ENCODE measurements at places on chromosomes 4 and X.

GRCh38 chr4:69835766-69836165 lies 24.2 kb downstream of the SULT1E1 start:
- no peak for DNase-seq

DNA sequence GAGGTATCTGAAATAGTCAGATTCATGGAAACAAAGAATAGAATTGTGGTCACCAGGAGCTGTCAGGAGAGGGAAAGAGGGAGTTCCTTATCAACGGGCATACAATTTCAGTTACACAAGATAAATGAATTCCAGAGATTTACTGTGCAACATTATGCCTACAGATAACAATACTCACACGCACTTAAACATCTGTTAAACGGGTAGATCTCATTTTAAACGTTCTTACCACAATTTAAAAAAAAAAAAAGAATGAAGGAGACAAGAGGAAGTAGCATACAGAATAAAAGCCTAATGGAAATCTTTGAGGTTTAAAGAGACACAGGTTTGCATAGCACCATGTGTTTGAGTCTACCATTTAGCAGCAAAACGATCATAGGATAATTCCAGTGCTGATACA lies 298.0 kb downstream of the DKK2 start:
- no peak for DNase-seq

DNA sequence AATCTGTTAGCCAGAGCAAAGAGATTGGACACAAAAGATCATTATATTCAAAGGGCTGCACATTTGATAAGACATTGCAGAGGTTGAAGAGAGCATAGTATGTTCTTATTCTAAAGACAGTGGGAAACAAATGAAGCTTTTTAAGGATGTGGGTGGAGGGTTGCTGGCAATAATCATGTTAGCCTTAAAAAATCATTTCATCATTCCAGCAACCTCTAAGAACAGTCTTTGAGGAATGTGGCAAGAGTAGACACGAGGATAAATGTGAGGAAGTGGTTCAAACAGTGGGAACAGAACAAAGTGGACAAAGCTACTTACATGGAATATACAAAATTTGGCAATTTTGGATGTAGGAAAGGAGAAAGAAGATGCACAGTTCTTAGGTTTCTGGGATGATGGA lies 167.3 kb upstream of the SPRY1 start:
- no peak for DNase-seq

DNA sequence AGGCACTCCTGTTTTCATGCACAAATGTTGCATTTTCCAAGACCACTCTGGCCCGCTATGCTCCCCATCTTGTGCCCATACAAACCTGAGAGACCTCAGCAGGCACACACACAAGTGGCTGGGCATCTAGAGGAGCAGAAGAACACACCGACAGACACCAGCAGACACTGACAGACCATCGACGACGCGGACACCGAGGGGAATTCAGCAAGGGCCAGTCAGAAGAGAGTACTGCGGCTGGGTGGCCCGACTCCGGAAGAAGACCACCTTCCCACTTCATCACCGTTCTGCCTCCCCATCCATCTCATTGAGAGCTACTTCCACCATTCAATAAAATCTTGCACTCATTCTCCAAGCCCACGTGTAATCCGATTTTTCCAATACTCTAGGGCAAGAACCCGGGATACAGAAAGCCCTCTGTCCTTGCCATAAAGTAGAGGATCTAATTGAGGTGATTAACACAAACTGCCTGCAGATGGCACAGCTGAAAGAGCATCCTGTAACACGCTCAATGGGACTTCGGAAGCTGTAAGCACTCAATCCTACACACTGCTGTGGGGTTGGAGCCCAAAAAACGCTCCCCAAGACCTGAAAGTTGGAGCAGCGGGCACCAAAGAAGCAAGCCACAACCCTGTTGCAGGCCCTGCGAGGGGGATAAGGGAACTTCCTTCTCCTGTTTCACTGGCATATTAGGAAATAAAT lies 780.9 kb downstream of the ARAP2 start:
- DNase-seq: no peak

GRCh38 chr4:74317616-74318246 lies 9.5 kb downstream of the EPGN start:
- DNase-seq: no peak

GRCh38 chr4:39715788-39716187 lies 17.9 kb downstream of the UBE2K start:
- DNase-seq: no peak

- DNase-seq: no peak
Observed at GRCh38 chr4:80809039-80809729, 221.3 kb upstream of the BMP3 start.

- no peak for DNase-seq
Observed at GRCh38 chr4:183448436-183448835, 4.0 kb downstream of the CDKN2AIP start.

DNA sequence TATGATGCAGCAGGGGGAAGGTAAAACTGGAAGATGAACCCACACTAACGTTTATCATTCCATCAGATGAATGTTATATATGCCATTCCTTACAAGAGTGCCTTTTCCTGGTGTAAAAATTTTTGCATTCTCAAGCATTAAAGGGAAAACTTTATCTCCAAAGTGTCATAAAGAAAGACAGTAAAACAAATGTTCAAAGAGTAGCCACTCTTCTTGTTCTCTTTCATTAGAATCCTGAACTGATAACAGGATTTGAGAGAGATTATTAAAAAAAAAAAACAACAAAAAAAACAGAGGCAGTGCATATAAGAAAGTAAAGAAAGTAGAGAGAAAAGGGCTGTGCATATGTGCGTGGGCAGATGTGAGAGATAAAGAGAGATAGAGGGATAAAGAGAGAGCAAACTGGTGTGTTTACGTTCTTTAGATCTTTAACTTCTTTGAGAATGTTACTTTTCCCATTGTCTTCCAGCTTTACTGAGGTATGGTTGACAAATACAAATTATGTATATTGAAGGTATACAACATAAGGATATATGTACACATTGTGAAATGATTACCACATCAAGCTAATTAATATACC lies 275.4 kb downstream of the HS3ST1 start:
- no peak for DNase-seq

GRCh38 chrX:23662187-23662586 lies 5.1 kb upstream of the PRDX4 start:
- no peak for DNase-seq

- DNase-seq: peak; percentile 11
Observed at GRCh38 chr4:183722731-183723560, 63.9 kb downstream of the TRAPPC11 start.

- DNase-seq: no peak
Observed at GRCh38 chr4:84224522-84224921, 274.6 kb downstream of the NKX6-1 start.

GRCh38 chr4:7425124-7425523 lies 9.6 kb downstream of the PSAPL1 start:
- DNase-seq: no peak

DNA sequence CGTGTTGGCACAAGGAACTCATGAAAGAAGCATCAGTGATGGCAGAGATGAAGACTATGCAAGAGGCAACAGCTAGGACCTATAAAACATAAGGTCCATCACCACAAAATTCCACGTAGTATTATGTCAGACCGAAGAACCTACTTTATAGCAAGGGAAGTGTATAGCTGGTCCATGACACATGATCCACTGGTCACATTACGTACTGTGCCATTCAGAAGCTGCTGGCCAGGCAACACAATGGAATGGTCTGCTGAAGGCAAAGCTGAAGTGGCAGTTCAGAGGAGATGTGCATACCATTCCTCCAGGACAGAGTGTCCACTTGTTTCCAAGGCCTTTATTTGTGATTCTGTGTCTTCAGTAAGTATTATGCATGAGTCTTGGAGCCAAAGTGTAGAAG lies 215.5 kb upstream of the UGT8 start:
- no peak for DNase-seq

GRCh38 chr4:15868826-15869413 lies 69.6 kb downstream of the FGFBP1 start:
- no peak for DNase-seq

DNA sequence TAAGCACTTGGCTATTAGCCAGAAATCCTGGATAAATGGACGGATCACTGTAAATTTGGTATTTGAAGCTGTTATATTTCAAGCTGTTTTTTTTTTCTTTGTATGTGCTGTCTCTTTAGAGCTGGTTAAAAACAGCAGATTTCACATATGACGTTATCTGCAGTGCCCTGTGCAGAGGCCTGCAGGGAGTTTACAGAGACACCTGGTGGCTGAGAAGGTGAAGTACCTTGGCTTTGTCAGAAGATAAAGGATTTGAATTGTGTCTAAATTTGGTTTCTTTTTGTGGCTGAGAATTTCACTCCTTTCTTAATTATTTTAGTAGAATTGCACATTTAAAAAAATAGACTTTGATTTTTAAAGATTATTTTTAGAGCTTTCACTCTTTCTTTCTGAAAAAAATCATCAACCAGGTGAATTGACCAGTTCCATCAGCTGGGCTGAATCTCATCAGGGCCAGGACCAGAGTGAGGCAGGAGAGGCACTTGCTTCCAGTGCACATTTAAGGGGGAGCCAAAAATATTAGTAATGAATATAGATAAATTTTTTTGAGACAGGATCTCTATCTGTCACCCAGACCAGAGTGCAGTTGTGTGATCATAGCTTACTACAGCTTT lies 9.6 kb upstream of the CHRNA9 start:
- no peak for DNase-seq

DNA sequence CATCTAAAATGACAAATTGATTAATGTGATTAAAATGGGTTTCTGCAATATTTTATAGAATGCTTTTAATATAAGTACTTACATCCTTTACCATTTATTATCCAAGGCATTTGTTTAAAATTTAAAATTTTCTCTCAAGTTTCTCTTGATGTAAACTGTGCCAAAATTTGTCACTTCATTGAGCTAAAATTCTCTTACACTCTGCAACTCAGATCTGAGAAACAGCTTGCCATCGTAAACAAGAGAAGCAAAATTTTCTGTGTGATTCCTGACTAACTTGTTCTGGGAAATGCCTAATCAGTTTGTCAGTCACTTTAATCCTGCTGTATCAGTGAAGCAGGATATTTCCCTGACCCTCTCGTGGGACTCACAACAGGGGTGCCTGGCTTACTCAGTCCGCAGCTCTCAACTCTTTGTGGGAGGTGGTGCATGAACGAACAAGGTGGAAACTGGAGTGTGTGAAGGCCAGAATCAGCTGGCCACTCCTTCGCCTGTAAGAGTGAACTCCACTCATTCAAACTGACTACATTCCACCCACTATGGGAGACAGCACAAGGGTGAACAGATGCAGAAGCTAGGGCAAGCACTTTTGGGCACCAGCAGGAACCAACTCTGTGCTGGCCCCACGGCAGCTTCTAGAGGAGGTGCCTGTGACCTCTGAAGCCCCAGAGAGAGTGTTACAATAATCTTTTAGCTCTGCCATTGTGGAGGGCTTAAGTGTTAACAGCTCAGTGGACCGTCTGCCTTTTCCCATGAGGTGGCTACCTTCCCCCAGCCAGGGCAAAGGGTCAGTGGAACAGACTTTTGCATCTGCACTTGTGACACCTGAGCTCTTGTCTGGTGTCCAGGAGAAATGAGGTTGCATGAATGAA lies 349.4 kb downstream of the FAT4 start:
- no peak for DNase-seq

- no peak for DNase-seq
Observed at GRCh38 chr4:169079942-169080827, 70.1 kb upstream of the CBR4 start.

- DNase-seq: no peak
Observed at GRCh38 chr4:45578874-45579273, 545.0 kb downstream of the GABRG1 start.

All from activated naive CD4-positive, alpha-beta T cell (primary cell).